WTC11 (cell line): ENCODE measurements at places on chromosomes 12 and 14.

DNA sequence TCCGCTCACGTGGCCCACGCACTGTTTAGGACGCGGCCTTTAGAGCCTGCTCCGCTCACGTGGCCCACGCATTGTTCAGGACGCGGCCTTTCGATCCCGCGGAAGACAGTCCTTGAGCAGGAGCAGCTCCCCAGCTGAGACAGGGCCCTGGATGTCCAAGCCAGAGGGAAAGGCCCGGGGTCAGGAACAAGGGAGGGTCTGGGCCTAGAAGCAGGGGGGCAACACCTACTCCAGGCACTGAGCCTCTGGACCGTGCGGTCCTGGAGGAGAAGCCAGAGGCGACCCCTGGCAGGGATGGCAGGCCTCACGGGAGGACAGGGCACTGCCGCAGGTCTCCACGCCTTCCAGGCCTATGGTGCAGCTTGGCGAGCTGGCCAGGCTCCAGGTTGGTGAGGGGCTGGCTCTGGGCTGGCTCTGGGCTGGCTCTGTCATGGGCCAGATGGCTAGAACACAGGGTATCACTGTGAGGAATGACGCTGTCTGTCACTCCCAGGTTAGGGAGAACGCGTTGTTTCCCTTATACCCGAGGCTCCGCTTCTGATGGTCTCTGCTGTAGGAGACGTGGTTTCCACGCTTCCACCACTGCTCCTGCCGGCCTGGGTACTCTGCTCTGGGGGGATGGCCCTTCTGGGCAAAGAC is 341.7 kb downstream of the TMEM121 start:
- DNase-seq: peak; percentile 1

DNA sequence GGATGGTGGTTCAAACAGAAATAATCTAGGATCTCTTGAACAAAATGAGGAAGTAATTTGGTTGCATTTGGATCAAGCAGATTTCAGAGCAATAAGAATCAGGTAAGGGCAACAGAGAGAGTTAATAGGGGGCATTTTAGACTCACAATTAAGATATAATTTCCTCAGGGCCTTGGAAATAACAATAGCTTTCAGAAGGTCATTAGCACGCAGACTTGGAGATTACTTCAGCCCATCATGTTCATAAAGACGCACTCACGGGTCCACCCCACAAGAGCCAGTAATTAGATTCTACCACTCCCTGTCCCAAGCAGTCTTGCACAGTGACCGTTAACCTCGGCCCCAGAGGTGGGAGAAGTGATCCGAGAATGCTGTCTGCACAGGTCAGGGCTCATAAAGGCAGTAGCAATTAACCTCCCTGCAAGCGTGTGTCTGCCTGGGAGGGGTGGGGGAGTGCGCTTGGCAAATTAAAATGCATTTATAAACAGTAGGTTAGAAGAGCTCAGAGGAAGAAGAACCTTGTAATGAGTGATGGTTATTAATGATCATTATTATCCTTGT is 125.7 kb upstream of the CCDC196 start:
- DNase-seq: no peak

DNA sequence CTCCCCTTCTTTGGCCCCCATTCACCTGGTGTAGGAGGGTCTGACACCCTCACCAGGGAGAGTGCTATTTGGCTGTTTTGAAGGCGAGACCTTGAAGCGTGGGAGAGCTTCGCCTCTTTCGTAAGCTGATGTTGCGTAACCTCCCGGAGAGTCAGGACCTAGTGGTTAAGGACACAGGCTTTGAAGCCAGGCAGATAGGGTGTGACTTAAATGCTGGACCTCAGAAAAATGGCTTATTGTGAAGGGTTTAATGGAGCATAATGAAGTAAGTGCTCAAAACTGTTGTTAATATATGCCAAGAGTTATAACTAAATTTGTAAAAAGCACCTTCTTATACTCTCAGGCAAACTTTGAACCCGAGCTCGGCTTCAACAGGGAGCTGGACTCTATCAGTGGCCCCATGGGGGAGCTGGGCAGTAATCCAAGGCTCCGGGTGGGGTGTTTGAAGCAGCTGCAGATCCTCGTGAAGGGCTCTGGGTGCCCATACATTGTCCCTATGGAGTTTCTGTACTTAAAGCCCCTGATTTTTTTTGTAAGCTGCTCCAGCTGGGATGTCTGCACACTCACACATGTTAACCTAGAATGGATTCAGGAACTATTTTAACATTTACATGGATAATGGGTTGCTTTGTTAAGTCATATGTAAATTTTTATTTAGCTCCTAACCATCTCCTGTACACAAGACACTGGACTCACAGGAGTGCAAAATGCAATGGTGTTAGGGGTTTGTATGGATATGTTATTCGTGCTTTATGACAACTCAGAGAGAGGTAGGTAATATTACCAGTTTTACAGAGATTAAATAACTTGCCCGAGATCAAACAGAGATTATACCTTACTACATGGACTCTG is 26.0 kb downstream of the PPFIBP1 start:
- peak; percentile 23 for DNase-seq

DNA sequence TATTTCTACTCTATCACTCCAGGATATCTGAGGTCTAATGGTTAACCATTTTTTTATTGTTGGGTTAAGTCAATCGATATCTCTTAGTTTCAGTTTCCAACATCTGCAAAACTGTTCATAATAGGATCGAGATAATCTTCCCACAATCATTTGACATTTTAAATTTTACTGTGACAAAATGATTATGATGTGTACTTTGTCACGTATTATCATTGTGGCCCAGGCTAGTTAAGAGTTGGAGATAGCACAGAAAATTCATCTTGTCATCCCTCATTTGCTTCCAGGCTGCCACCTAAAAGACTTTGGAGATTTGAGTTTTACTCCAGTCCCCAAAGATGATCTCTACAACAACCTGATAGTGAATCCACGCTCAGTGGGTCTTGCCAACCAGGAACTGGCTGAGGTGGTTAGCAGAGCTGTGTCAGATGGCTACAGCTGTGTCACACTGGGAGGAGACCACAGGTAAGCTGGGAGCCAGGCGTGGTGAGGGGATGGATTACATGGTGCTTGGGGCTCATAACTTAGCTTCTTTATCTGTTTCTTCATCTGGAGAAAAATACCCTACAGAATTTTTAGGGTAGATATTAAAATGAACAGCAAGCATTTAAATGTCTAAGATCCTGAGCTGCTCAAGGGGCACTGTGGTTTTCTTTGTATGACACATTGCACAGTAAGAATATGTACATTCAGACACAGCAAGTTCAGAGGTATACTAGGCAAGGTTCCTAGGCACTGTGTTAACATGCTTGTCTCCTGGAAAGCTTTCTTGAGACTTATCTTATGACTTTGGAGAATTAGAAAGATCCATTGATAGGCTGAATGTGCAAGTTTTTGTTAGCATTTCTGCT is 22.4 kb downstream of the ARG2 start:
- DNase-seq: no peak

- no peak for DNase-seq
Measured at GRCh38 chr12:102951841-102952240, 5.6 kb upstream of the ASCL1 start.

DNA sequence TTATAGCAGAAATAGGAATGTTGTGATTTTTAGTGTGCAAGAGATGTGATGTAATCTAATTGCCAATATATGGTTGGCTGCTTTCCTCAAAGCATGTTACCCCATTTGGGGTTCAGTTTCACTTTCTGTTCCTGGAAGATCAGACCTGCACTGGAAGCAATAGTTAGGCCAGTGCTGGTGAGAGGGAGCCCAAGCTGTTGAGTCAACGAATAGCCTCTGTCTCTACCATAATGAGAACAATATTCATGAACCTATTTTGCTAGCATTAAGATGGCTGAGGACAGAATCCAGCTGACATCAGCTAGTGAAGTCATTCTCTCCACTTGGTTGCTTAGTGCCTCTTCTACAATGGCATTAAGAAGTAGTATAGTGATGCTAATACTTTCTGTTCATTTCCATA is 379.9 kb upstream of the DCN start:
- DNase-seq: no peak

- no peak for DNase-seq
Measured at GRCh38 chr12:109033239-109034196, 12.7 kb upstream of the SVOP start.

GRCh38 chr12:52275686-52276085 is 1.2 kb downstream of the KRT86 start:
- no peak for DNase-seq

- DNase-seq: no peak
Measured at GRCh38 chr12:27332407-27332713, 276 bp upstream of the BMAL2 start.

DNA sequence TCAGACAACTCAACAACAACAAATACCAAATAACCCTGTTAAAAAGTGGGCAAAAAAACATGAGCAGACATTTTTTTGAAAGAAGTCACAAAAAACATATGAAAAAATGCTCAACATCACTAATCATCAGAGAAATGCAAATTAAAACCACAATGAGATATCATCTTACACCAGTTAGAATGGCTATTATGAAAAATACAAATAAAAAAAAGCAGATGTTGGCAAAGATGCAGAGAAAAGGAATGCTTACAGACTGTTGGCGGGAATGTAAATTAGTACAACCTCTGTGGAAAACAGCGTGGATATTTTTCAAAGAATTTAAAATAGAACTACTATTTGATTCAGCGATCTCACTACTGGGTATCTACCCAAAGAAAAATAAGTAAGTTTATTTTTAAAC is 114.0 kb downstream of the SLC38A4 start:
- no peak for DNase-seq

DNA sequence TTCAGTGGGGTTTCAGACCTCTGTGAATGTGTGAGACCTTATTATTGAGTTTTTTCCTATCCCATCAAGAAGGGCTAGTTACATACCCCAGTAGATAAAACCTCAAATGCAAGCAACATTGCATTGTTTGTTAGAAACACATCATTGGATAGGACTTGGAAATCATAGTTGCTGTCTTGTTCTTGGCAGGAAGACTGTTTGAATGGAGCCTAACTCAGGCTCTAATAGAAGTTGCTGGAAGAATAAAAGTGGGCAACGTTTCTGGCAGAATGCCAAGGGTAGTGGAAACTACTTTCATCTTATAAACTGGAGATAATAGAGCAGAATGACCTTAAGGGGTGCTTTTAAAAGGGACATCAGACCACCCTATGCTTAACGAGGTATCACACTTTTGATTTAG is 9.9 kb upstream of the PTHLH start:
- no peak for DNase-seq

DNA sequence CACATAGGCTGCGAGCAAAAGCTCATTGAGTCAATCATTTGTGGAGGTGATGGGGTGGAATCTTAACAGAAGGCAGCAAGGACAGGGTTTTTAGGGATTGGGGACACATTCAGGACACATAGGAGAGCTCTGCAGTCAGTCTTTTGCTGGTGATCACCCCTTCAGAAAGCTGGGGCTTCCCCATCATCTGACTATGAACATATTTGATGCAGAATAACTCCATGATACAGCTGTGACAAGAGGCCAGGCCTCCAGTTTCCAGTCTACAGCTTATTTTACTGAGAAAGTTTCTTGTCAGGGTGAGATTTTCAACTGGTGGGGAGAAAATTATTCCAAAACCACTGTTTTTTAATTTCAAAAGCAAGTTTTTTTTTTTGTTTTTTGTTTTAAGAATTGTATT is 134.2 kb downstream of the TMEM30B start:
- no peak for DNase-seq

DNA sequence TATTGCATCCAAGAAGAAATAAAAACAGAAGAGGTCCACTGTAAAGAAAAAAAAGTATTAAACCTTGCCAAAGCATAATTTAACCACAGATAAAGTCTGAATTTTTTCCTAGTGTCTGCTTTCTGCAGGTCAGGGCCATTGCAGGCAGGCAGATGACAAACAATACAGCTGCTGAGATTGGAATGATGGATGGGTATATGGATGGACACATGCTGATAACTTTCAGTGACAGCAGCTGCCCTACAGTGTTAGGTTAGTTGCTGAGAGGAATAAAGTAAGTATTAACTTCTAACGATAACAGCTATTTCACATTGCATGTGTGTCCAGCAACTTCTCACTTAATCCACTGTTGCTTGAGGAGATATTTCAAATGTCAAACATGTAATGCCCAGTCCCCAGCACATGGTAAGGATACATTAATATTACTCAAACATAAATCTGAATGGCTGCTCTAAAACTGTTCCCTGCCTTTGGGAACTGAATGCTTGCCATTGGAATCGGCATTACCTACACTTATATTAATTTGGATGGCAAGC is 515.3 kb downstream of the RMST start:
- DNase-seq: no peak

- no peak for DNase-seq
Measured at GRCh38 chr12:79638490-79638889, 52.3 kb downstream of the PAWR start.

GRCh38 chr12:10362325-10362724 is 27.5 kb downstream of the KLRK1 start:
- no peak for DNase-seq

DNA sequence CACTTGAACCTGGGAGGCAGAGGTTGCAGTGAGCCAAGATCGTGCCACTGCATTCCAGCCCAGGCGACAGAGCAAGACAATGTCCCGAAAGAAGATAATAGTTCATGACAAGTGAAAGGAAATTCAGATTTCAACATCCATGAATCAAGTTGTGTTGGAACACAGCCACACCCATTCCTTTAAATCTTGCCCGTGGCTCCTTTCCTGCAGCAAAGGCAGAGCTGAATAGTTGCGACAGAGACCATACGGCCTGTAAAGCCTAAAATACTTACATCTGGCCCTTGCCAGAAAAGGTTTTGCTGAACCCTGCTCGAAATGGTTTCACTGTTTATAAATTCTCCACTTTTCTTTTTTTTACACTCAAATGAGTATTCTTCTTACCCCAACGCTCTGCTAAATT is 17.7 kb upstream of the ITPK1 start:
- no peak for DNase-seq

GRCh38 chr12:68815928-68816800 is 8.2 kb downstream of the MDM2 start:
- DNase-seq: no peak

GRCh38 chr14:81449114-81449513 is 49.0 kb upstream of the STON2 start:
- no peak for DNase-seq

- DNase-seq: no peak
Measured at GRCh38 chr14:32471181-32471580, 142.1 kb downstream of the AKAP6 start.
